Thoracic aorta (tissue), 2 donors: ENCODE measurements at places on chromosomes 2 and 18. TPM values are rescaled to one million over a fixed set of nuclear protein-coding genes. Genes with fewer than 3 reads are reported as not detected.

GCG gene
- total RNA-seq, result not detected

MOCOS gene
- 2.8 TPM for total RNA-seq

ALPG gene
- total RNA-seq, result not detected

CFAP65 gene
- total RNA-seq, result not detected

FZD7 gene
- total RNA-seq, result 14.0 TPM

GPR39 gene
- 2.7 TPM for total RNA-seq

IL1RL1 gene
- 22.2 TPM for total RNA-seq
